T-helper 2 cell (primary cell): ENCODE measurements at places on chromosomes 11 and 22.

- DNase-seq, result no peak
Measured at GRCh38 chr11:84524422-84525051, 1102.6 kb downstream of the DLG2 start.

- no peak for DNase-seq
Measured at GRCh38 chr11:24312464-24313238, 184.2 kb upstream of the LUZP2 start.

DNA sequence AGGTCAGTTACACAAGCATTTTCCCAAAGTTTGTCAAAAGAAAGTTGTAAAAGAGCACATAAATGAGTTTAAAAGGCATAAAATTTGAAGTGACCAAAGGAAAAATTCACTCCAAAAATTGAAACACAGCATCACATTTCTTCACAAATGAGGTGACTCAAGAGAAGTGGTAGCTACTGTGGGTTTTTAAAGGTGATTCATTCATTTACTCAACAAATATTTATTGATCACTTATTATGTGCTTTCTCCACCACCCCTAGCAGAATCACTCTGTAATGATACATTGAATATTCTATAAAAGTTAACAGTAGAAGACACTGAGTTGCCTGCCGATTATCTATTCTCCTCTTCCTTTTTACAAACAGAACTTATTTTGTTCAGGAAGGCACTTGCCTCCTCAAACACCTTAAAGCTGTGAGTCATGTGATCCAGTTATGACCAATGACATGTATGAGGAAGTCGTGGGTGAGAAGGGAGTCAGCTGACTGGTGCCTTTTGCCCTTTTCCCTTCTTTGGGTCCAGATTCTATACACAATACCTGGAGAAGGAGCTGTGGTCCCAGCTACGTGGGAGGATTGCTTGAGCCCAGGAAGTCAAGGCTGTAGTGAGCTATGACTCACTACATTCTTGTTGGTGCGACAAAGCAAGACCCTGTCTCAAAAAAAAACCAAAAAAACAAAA, 67.7 kb upstream of the CLNS1A start:
- no peak for DNase-seq

GRCh38 chr22:39574779-39575551, 4.4 kb downstream of the CACNA1I start:
- DNase-seq, result no peak

DNA sequence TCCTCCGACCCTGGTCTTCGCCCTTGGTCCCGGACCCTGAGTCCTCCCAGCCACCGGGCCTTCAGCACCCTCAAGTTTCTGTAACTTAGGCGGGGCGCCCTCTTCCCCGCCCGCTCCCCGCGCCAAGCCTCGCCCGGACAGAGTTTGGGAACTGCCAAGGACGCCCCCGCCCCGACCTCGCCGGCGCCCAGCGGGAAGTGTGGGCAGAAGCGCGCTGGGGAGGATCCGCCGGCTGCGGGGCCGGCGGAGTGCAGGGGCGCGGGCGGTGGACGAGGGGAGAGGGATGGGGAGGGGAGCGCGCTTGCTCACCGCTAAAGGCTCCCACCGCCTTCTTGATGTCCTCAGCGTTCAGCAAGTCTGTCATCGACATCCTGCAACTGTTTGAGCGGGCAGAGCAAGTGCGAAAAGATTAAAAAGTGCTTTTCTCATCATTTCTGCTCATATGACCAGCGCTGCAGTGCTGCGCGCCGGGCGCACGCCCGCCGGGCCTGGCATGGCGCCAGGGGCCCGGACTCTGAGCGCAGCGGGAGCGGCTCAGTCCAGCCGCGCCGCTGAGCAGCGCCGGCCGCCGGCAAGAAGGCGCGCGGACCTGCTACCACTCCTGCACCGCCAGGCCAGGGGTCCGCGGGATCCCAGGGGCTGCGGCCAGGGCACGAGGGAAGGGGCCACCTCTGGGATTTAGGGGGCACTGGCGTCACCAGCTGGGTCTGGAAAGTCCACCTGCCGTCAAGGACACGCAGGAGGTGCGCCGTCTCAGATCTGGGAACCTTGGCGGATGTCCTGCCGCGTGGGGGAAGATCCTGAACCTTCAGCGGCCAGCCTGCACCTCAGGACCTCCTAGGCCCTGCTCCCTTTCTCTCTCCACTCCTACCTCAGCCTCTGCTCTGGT, at the start of gene PVALB:
TSS of gene PVALB (minus strand) at position 400 of the 889 bp plus-strand sequence. CDS start at position 370, 30 bp downstream.
- no peak for DNase-seq

DNA sequence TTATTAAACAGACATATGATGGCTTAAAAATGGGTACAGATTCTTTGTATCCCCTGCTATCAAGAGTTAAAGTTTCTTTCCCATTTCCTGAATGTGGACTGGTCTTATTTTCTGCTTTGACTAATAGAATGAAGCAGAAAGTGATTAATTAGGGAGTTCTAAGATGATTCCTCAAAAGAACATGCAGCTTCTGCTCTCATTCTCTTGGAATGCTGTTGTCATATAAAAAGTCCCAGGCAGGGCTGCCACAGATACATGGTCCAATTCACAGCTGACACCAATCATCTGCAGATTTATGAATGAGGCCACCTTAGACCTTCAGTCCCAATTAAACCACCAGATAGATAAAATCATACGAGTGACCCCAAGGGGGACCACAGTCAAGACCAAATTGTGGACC, 844.5 kb upstream of the RAG2 start:
- no peak for DNase-seq

DNA sequence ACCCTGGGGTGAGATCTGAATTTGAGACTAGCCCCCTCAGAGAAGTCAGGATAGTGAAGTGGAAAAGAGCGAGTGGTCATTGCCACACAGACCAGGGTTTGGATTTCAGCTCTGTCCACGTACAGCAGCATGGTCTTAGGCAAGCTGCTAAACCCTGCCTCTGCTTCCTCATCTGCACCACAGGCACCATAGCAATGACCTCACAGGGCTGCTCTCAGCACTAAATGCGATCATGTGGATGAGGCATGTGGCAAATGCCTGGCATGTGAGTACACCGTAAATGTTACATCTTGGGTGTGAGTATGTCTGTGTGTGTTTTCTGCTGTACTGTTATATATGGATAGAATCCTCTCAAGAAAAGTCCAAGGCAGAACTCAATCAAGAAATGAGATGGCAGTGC, 15.8 kb downstream of the NAV2 start:
- DNase-seq, result no peak

DNA sequence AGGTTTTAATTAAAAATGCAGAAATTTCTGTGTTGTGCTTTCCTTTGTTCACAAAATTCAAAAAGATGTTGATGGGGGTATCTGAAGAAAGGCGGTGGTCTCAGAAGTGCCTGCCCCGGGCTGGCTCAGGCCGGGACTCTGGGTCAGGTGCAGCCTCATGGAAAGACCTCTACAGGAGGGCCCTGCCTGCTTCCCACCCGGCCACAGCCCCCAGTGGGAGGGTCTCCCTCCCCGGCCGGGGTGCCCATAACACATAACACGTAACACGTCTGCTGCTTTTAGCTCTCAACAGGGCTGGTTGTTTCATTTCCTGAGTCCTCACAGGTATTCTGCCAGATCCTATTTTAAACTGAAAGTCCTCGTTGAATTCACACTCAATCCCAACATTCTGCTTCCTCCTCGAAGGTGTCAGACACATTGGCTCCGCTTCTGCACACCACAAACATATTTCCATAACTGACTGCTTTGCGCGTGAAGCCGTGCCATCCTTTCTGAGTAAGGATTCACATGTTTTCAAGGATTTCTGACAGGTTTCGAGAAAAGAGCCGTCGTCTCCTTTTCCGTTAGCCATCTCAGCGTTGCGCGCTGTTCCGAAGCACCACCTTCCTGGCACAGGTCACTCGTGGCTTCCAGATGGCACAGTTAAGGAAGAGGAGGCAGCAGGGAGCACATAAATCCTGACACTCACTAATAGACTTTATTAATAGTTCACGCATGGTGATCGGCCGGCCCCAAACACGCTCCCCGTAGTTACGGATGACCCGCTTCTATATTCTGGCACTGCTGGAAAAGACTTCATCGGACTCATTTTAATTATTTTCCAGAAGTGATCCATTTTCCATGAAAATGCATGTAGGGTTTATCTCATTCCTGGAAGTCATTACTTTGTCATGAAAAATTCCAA, 569.3 kb downstream of the BRD1 start:
- DNase-seq, result no peak

GRCh38 chr11:101434026-101434643, 149.7 kb downstream of the TRPC6 start:
- DNase-seq, result no peak

- DNase-seq, result no peak
Measured at GRCh38 chr11:59918987-59919589, 19.1 kb upstream of the OOSP1 start.

- DNase-seq, result no peak
Measured at GRCh38 chr11:69874984-69875624, 55.9 kb upstream of the FGF3 start.

GRCh38 chr11:63530021-63530420, 6.6 kb upstream of the PLAAT4 start:
- no peak for DNase-seq

GRCh38 chr11:102377891-102378290, 30.9 kb downstream of the BIRC2 start:
- no peak for DNase-seq
